ENCODE measurements at places on chromosomes 1 and 21. TPM values are rescaled to one million over a fixed set of nuclear protein-coding genes. Genes with fewer than 3 reads are reported as not detected.

NDUFS2 gene
- total RNA-seq: 129 TPM

LRRC71 gene
- 0.25 TPM for total RNA-seq

OR2T27 gene
- total RNA-seq: not detected

OR2L5 gene
- 0.25 TPM for total RNA-seq

HTR6 gene
- total RNA-seq: 0.25 TPM

C8B gene
- total RNA-seq: not detected

FAM72A gene
- 1.7 TPM for total RNA-seq

FCRL6 gene
- total RNA-seq: 0.25 TPM

SMPDL3B gene
- 0.25 TPM for total RNA-seq

FTCD gene
- total RNA-seq: 0.98 TPM

SYT2 gene
- total RNA-seq: 0.98 TPM

GJA9 gene
- total RNA-seq: not detected

SYCP1 gene
- total RNA-seq: not detected

AJAP1 gene
- total RNA-seq: 21.9 TPM

KRTAP12-2 gene
- total RNA-seq: not detected

HES4 gene
- total RNA-seq: 20.7 TPM

TNFRSF1B gene
- 2.0 TPM for total RNA-seq

RXRG gene
- total RNA-seq: 7.1 TPM

IL22RA1 gene
- total RNA-seq: not detected

SH2D1B gene
- total RNA-seq: not detected

NEK2 gene
- 3.0 TPM for total RNA-seq

PTPN7 gene
- total RNA-seq: 0.25 TPM

ANKRD45 gene
- total RNA-seq: 19.4 TPM

S100A4 gene
- 0.98 TPM for total RNA-seq

PDZK1 gene
- total RNA-seq: 2.0 TPM

OLIG2 gene
- total RNA-seq: 15.2 TPM

KCNJ9 gene
- total RNA-seq: 10.6 TPM

TINAGL1 gene
- total RNA-seq: 1.7 TPM

LRRN2 gene
- 11.8 TPM for total RNA-seq

NCF2 gene
- total RNA-seq: 1.7 TPM

CELA2A gene
- not detected for total RNA-seq

Data from temporal lobe (tissue), 4 donors.